ENCODE measurements at places on chromosomes 3 and 15.

DNA sequence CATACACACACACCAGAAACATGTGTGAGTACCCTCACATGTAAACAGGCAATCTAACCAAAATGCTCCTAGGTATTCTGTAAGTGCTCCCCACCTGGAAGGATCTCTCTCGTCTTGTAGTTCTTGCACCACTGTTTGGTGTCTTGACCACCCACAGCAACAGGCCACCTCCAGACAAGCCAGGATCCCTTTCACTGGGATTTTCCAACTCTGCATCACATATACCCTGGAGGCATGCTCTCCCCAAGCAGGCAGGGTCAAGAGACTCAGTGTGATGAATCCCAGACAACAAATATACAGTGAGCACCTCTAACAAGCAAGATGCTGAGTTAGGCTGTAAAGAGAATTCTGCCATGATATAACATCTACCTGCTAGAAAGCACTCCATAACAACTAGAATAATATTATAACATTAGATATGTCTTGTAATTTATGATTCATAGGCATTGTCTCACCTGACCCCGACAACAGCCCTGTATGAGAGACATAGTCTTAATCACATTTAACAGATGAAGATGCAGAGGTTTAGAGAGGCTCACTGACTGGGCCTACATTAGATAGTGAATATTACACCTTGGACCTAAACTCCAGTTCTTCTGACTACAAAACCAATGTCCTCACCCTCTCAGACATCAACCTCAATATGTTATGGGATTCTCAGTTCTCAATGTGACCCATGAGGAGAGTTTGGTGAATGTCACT lies 76.5 kb upstream of the BCL6 start:
- no peak for DNase-seq

DNA sequence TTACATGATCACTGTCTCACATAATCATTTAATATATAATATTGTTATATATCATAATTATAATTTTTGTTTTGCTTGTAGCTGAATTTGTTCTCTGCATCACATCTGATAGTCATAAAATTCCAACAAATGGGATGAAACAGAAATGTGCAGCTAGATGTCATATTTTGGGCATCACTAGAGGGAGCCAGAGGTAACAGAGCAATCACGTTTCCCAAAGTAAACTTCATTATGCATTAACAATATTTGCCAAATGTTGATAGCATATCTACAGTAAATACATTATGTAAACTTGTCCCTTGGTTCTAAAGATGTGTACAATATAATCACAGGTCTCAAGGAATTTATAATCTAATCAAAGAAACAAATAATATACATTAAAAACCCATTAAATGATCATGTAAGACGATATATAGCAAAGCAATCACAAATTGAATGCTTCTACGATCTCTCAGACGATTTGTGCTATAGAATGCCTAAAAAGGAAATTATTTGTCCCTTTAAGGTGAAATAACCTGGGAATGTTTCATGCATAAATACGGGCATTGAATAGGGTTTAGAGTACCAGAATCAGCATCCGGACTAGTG lies 234.2 kb upstream of the MCTP2 start:
- DNase-seq: peak; percentile 57

DNA sequence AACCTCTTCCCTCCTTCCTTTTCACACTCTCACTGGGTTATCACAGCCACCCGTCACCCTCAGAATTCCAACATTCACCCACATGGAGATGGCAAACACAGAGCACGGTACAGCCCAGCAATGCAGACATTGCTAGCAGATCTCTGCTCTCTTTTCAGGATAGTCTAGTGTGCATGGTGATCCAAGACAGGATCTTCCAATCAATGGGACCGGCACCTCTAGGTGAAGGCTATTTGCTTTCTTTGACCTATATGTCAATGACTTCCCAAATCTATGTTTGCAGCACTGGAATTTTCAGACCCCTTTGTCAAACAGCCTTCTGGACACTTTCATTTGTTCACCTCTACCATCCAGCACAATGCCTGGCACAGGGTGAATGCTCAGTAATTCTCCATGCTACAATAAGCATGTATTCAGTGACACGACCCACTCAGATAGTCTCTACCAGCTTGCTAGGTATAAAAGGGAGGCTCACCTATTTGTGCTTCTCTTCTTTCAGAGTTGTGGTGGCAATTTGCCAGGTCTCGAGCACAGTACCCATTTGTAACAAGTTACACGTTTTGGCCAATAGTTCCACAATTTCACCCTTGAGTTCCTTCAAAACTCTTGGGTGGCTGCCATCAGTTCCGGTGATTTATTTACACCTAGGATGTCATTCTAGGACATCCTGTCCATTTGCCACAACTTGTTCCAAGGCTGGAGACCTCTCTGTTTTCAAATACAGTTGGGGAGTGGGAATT lies 279.1 kb upstream of the ICE2 start:
- no peak for DNase-seq

GRCh38 chr3:57692396-57693147 lies at the start of gene DENND6A:
Gene DENND6A, minus strand, starts transcription at chr3:57693077. Its CDS starts 59 bp downstream, at chr3:57693018.
- peak; percentile 94 for DNase-seq

- DNase-seq: peak; percentile 31
These were observed 98.6 kb downstream of the MECOM start for GRCh38 chr3:169564883-169565282.

DNA sequence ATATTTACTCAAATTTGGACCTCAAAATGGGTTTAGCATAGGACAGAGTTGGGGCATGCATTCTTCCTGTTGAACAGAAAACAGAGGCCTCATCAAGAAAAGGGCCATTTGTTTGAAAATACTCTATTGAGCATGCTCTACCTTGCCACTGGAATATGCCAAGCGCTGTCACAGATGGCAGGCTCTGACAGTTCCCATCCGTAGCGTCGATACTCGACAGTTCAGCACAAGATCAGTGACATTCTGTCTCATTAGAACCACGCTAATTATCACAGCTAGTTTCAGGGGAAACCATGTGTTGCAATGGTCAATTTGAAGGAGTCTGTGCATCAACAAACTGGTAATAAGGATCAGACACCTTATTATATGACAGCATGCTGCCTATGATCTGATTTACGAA lies 54.5 kb downstream of the SATB1 start:
- DNase-seq: no peak

DNA sequence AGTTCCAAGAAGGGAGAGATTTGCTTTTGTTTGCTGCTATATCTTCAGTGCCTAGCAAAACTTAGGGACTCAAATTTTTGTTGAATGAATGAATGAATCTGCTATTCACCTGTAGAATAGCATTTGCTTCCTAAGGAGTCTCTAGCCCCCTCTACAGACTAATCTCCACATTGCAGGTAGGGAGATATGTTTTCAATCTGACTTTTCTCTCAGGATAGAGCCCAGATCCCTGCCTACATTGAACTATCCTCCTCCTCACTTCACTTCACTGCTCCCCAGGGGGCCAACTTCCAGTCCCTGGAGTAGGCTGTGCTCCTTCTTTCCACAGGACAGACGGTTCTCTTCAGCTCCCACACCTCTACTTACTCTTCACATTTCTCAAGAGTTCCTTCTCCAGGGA lies 81.9 kb upstream of the PTX3 start:
- DNase-seq: peak; percentile 79

DNA sequence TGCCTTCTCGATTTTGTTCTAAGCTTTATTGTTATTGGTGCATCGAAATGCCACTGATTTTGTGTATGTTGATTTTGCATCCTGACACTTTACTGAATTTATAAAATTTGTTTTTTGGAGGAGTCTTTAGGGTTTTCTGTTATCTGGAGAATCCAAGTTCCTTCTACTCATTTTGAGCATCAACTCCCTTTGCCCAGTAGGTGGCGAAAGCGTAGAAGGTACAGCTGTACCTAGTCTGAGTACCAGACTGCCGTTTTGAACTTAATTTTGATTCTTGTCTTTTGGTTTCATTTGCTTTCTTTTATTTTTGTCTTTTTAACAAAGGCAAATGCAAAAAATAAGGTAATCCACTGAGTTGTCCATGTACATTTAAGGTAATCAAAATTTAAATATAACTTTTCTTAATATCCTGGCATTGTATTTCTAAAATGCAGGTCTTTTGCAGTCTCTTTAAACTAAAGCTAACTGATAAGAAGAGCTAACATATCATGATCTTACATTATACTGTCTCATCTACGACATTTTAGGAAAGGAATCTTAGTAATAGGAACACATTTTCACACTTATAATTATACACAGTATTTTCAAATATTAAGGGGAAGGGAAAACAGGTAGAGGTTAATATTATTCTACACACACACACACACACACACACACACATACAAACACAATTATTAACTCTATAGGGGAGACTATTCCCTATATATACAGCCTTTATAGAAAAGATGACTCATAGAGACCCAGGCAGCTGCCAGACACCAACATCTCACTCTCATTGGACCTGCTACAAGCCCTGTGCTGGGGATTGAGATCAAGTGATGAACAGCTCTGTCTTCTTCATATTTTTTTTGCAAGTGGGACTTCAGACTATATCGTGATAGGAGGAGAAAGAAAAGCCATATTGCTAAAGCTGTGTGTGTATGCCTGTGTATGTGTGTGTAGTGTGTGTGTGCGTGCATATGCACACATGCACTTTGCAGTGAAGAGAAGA lies 71.8 kb downstream of the SYNPR start:
- peak; percentile 77 for DNase-seq

GRCh38 chr3:120072867-120073525 lies 21.3 kb downstream of the GSK3B start:
- DNase-seq: peak; percentile 46

- no peak for DNase-seq
These were observed 16.9 kb downstream of the ASTE1 start for GRCh38 chr3:131009698-131010097.

- no peak for DNase-seq
These were observed 311.9 kb downstream of the EDEM1 start for GRCh38 chr3:5499404-5499803.

- no peak for DNase-seq
These were observed 338.2 kb upstream of the THRB start for GRCh38 chr3:24832891-24833290.

GRCh38 chr3:161395115-161396012 lies 24.0 kb upstream of the SPTSSB start:
- no peak for DNase-seq

- no peak for DNase-seq
These were observed 39.6 kb downstream of the TRIM69 start for GRCh38 chr15:44775953-44776352.

GRCh38 chr3:6125520-6125919 lies 735.4 kb upstream of the GRM7 start:
- no peak for DNase-seq

- no peak for DNase-seq
These were observed 3.1 kb upstream of the INAFM2 start for GRCh38 chr15:40320409-40320808.

- peak; percentile 54 for DNase-seq
These were observed 38.7 kb upstream of the MGA start for GRCh38 chr15:41621200-41622193.

DNA sequence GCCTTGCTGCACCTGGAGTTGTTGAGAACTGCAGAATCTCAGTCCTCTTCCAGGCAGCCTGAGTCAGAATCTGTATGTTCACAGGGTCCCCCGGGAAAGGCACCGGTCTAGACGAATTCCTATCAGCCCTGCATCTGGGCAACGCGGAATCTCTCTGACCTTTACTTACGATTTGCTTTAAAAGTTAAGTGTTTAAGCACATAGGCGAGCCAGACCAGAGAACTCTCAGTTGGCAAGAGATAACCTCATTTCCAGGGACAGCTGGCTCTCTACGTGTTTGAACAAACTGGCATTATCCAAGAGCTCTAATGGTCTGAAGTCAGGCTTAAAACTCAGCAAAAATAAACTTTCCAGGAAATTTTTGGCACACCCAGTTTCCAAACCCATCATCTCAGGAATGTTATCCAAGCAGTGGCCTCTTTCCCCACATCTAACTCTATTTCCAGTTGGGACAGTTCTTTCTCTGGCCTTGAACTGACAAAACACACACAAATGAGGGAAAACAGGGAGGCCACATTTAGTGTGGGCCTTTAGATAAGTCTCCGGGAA lies 53.4 kb downstream of the HES1 start:
- no peak for DNase-seq

DNA sequence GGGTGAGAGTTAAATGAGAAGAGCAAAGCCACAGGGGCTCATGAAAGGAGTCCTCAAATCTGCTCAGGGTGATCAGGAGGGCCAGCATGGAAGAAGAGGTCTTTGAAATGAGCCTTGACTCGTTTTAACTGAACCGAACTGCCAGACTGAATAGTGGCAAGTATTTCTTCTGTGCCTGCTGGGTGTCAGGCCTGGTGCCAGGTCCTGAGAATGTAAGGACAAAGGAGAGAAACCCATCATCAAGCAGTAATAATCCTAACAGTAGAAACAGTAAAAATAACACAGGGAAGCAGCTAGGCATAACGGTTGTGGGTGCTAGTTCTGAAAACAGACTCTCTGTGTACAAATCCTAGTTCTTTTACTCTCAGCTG lies 40.4 kb upstream of the SMAD3 start:
- DNase-seq: no peak

DNA sequence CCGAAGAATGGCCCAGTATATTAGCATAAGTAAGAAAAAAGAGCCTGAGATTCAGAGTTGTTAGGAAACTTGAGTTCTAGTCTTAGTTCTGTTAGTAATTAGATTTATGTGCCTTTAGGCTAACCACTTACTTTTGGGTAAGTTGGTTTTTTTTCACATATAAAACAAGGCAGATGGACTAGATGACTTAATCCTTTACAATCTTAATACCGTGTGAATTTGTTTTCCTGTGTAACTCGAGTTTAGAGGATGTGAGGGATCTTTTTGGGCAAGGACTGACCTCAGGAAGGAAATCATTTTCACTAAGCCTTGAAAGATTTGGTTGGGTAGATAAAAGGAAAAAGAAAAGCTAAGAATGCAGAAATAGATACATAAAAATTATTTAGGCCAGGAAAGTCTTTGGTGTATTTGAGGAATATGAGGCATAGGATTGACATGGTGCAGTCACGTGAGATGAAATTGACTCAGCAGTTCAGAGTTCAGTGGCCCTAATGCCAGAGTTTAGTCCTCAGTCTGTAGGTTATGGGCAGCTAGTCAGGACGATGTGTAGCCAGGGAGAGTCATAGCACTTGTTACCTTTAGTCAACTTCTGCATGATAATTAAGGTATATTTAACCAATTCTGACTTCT lies 34.6 kb downstream of the PAK2 start:
- DNase-seq: no peak

- DNase-seq: no peak
These were observed 23.4 kb downstream of the SLC9A9 start for GRCh38 chr3:143824735-143825385.

DNA sequence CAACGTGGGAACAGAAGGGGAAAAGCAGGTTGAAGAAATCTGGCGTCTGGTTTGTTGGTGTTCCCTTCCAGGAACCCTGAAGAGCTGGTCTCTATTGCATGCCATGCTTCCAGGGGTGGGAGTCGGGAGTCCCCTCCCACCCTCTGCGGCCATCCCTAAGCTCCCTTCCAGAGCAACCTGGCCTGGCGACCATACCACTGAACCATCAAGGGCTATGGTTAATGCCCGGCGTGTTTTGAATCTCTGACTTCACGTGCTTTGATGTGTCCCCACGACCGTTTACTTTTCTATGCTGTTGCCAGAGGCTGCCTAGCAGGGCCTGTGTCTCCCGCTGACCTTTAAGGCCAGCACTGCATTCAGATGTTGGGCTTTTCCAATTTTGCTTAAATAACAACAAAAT lies 696 bp upstream of the SNRK start:
- DNase-seq: no peak

Data from PC-3 (cell line).